Urothelium cell line (cell line): ENCODE measurements at places on chromosomes 7 and 10.

DNA sequence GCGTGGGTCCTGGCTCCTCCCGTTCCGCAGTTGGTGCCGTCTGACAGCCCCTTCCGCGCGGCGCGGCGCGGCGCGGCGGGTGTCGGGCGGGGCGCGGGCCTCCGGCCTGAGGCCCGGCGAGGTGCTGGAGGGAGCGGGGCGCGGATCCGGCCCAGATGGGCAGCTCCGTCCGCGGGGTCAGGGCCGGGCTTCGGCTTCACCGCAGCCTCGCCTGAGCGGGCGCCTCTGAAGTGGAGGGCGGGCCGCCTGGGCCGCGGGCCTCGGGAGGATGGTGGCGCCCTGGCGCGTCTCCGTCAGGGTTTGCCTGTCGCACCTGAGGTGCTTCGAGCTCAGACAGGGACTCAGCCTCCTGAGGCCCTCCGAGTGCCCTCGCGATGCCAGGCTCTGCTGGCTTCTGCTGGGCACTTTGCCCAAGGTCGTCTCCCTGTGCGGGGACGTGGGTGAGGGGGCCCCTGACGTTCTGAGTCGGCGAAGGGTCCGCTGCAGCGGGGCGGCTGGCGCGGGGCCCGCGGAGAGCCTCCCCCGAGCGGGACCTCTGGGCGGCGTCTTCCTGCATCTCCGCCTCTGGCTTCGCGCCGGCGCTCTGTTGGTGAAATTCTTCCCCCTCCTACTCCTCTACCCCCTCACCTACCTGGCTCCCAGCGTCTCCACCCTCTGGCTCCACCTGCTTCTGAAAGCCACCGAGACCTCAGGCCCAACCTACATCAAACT, 473 bp downstream of the ADCK2 start:
- peak; percentile 63 for DNase-seq

DNA sequence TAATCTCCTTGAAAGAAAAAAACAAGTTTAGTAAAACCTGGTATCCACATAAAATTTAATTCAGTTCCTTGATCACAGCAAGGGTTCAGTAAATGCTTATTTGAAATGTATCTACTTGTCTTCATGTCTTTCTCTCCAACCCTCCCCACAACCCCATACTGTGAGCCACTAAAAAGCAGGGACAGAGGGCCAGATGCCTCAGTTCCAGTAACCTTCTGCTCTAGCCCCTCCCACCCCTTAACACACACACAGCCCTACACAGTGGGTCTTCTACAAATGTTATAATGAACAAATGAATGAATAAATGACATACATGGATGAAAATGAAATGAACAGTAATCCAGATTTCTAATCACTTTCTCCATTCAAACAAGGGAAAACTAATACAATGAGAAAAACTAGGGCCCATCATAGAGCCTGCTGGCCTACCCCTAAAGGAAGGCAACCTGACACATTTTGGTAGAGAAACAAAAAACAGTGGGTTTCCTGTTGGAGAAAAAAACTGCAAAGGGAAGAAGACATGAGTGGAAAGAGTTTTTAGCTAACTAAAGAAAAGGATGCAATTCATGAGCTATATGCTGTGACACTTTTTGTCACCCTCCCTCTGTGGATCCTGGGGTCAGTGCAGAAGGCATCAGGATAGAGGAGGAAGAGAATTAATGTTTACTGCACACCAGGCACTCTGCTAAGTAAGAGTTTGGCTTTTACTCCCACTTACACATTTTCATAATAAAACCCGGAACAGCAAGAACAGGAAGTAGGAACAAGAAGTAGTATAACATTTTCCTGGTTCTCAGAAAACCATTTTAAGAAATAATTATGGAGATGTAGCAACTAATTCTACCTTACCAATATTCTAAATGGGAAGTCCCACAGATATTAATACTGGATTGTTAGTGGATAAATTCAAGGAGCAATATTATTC, 38.1 kb downstream of the ELMO1 start:
- no peak for DNase-seq

- no peak for DNase-seq
Measured at GRCh38 chr10:6774406-6774805, 194.3 kb upstream of the PRKCQ start.

DNA sequence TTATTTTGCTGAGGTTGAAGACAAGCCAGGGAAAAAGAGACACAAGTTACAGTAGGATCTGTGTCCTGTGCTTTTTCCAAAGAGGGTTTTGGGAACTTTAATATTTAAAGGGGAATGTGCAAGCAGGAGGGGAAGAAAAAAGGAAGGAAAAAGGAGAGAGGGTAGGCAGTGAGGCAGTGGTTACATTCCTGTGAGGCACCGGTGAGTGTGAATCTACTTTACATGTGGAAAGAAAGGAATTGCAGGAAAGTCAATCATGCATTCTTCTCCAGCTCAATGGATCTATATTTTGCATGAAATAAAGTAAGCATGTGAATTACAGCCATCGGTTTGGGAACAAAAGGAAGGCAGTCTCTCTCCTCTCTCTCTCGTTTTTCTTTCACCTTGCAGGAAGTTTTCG, 12.6 kb upstream of the DYNC2I1 start:
- no peak for DNase-seq

DNA sequence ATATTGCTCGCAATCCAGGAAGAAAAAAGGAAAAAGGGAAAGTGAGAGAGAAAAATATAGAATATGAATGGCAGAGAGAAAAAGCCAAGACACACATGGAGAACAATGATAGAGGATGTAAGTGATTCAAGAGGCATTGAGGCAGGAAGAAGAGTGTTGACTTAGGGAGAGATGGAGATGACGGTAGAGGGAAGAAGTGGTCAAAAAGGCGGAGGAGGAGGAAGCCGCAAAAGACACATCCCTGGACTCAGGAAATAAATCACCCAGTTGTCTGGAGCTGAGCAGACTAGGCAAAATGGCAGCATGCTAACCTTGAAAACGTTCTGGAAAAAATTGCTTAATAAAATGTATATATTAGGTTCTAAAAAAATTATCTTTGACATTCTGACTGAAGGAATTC, 17.7 kb upstream of the GPR37 start:
- no peak for DNase-seq
